ENCODE measurements at places on chromosomes 6 and 20. TPM values are rescaled to one million over a fixed set of nuclear protein-coding genes. Genes with fewer than 3 reads are reported as not detected.

DNA sequence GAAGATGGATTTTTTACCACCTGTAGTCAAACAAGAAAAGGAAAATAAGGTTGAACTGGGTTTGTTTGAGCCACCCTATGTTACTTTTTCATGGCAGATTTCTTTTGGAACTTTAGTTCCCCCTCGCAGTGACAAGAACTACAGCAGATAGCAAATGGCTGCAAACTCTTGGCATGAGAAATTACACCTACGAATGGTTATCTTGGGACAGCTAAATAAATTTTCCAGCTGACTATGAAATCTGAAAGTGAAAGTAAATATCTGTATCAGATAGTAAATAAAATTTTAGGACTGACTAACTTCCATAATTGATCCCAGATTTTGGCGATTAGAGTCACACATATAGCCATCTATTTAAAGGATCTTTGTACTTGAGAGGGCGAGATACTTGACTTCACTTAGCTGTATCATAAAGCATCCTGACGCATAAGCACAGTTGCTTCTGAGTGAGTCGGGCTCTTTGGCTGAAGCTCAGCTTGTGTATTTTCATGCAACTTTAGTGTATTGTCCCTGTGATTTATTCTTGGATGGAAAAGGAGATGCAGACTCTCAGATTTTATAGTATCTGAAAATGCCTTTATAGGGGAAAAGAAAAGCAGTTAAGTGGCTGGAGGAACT is 125.3 kb upstream of the B3GAT2 start:
- DNase-seq: no peak

DNA sequence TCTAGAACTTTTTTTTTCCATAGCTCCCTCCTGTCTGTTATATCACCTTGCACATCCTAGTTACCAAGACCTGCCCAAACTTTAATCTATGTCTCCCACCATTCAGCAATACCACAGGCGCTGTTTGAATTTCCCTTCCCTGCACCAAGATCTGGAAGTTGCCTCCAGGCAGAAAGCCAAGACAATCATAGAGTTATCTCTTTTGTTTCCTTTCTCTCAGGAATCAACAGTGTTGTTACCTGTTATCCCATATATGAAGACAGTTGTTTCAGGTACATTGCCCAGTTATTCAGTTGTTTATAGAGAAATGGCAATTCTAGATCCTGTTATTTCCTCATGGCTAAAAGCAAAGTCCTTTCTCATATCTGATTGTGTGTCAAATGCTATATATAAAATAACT is 63.2 kb downstream of the PDSS2 start:
- DNase-seq: no peak

- DNase-seq: no peak
Measured at GRCh38 chr6:3522561-3523260, 65.9 kb upstream of the SLC22A23 start.

DNA sequence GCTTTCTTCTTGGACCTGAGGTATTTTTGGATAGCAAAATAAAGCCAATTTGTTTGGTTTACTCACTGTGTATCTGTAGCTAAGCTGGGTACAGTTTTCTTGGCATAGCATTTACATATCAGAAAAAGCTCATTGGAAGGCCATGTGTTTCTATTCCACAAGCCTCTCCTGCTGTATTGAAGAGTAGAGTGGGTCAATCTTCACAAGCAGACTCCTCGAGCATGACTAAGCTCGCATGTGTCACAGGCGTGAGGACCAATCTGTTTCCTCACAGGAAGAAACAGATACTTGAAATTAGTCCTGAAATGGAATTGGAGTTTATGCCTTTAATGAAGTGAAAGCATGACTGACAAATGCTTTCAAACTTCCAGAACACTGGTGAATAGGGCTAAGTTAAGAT is 1279.0 kb upstream of the MAP3K7 start:
- no peak for DNase-seq

DNA sequence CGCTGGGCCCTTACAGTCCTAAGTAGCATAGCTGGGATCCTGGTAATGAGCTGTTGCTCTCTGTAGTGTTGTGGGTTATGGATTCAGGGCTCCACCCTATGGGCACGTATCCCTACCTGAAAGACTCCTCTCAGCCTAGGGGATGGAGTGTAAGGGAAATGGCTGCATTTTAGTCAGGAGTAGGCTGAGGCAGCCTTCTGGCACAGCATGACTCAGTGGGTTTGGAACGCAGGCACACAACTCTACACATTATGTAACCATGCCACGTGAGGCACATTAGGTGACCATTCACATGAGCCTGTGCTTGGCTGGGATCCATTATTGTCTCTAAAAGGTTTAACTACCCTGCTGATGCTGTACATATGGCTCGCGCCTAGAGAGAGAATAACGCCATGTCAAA is 27.8 kb downstream of the HDDC2 start:
- no peak for DNase-seq

DNA sequence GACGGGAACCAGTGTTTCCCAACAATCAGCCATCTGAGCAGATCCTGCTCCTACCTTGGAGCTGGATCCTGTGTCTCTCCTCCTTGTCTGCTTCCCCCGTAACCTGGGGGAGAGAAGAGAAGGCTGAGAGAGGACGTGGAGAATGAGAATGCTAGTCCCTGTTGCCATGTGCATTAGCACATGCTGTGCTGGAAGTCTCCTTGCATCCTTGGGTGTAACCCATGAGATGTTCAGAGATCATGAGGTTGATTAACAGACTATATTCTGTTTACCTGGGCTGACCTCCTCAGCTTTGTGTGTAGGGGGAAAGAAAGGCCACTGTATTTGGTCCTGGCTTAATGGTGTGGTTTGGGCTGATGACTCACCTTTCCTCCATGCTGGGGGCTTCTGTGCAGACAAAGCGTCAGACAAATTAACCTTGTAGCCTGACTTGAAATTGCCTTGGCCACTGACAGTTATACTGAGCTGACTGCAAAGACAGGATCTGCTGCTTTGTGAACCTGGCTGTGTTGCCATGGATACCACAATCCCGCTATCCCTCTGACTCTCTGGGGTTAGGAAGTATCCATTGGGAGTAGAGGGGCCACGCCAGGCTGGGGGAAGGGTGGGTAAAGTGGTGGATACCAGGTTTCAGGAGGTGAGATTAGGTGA is 243.7 kb upstream of the CHD6 start:
- DNase-seq: no peak

DNA sequence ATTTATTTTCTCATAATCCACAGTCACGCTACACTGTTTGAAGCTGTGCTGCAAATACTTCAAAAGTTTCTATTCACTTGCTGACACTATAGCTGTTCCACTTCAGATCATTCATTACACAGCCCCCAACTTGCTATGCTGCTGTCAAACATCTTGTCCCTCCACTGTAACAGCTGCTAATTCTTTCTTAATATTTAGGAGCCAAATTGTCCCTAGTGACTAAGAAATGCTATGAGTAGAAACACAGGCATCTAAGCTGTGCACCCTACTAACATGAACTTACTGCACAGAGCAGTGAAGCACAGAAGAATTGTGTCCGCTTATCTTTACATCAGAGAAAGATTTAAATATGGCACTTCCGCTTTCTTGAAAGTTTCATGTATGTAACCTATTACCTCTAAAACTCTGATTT is 91.3 kb downstream of the PDE10A start:
- DNase-seq: no peak

Gene RAD21L1
- polyA plus RNA-seq: 0.04 TPM

Gene MUCL3
- polyA plus RNA-seq: not detected

Gene SOBP
- 0.76 TPM for polyA plus RNA-seq

Gene STK38
- polyA plus RNA-seq: 27.1 TPM

Gene DEFB119
- not detected for polyA plus RNA-seq

Measured in AG04450 (cell line).